Prostate gland (tissue), 2 donors: ENCODE measurements at places on chromosomes 5 and 9. TPM values are rescaled to one million over a fixed set of nuclear protein-coding genes. Genes with fewer than 3 reads are reported as not detected.
A peak's percentile ranks its signal among the peaks of the same experiment; 100 is the strongest.

- DNase-seq, result no peak
- H3K4me1 ChIP-seq, result peaks cover 2% of the 10 kb centered on the region
- no peak overlapping the region for H3K4me3 ChIP-seq
- H3K27ac ChIP-seq, result no peak overlapping the region
- H3K27me3 ChIP-seq, result no peaks in the 10 kb centered on the region
Observed at GRCh38 chr5:80706835-80707447, 52.2 kb upstream of the DHFR start.

- peak within 1 kb of the TSS; percentile 79 for H3K4me3 ChIP-seq
- DNase-seq, result peak; percentile 64
- peaks cover 9% of the 10 kb centered on the region for H3K4me1 ChIP-seq
- no peaks in the 10 kb centered on the region for H3K27me3 ChIP-seq
Observed at GRCh38 chr9:136095070-136096058, at the start of gene NACC2. Gene NACC2 (minus strand): TSS chr9:136095289. CDS start chr9:136050521, 44,768 bp downstream.

DNA sequence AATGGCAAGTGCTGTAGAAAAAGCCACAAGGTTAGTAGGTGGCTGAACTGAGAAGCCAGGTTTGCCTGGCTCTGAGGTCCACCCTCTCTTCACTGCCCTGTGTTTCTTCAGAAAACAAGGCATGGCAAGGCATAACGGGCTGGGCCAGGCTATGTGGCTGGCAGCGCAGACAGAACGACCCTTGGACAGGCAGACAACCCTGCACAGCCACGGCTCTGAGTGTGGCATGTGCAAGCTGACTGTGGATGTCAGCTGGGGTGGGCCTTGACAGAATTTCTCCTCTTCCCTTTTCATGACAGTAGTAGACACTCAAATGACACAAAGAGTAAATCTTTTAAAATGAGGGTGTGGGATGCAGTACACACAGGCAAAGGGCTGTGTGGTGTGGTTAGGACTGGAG, 81.7 kb downstream of the MACROH2A1 start:
- H3K27ac ChIP-seq, result no peak overlapping the region
- no peak for DNase-seq
- no peak overlapping the region for H3K4me3 ChIP-seq
- H3K4me1 ChIP-seq, result no peaks in the 10 kb centered on the region

GRCh38 chr5:14560091-14560595, 21.4 kb upstream of the OTULINL start:
- H3K4me3 ChIP-seq, result no peak overlapping the region
- H3K27me3 ChIP-seq, result no peaks in the 10 kb centered on the region
- no peak overlapping the region for H3K27ac ChIP-seq
- H3K4me1 ChIP-seq, result no peaks in the 10 kb centered on the region

- no peak for DNase-seq
- H3K4me1 ChIP-seq, result no peaks in the 10 kb centered on the region
- H3K27ac ChIP-seq, result no peak overlapping the region
- H3K4me3 ChIP-seq, result no peak overlapping the region
Observed at GRCh38 chr9:81801190-81801589, 111.8 kb upstream of the TLE1 start.

GRCh38 chr5:74232276-74232675, 408.3 kb downstream of the ENC1 start:
- DNase-seq, result no peak
- H3K4me1 ChIP-seq, result no peaks in the 10 kb centered on the region
- H3K36me3 ChIP-seq, result no peaks in the 10 kb centered on the region
- H3K27ac ChIP-seq, result no peak overlapping the region
- H3K4me3 ChIP-seq, result no peak overlapping the region
- no peaks in the 10 kb centered on the region for H3K27me3 ChIP-seq

Gene SLC36A3
- total RNA-seq, result not detected
